ENCODE measurements at places on chromosomes 12 and 14.

DNA sequence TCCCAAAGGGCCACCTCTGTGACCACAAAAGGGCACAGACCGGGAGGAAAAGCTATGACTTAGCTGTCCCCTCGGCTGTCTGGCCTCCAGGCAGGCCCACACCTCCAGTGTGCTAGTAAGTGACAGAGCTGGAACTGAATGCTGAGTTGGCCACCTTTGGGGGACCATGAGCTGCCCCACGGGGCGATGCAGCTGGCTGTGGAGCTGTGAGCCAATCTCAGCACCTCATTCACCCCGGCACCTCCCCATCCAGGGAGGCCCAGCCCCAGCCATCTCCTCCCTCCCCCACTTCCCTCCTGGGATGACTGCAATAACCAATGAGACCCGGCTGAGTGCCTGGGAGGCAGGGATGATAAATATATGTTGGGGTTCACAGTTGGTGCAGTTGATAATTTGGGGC is 12.2 kb upstream of the TESC start:
- H3K27ac ChIP-seq = no peak overlapping the region
- no peaks in the 10 kb centered on the region for H3K4me1 ChIP-seq
- no peaks in the 10 kb centered on the region for H3K36me3 ChIP-seq
- H3K4me3 ChIP-seq = no peak overlapping the region
- no peak for DNase-seq
- H3K27me3 ChIP-seq = peaks cover 6% of the 10 kb centered on the region

- H3K36me3 ChIP-seq = no peaks in the 10 kb centered on the region
- no peaks in the 10 kb centered on the region for H3K4me1 ChIP-seq
- DNase-seq = no peak
- H3K27ac ChIP-seq = no peak overlapping the region
- no peak overlapping the region for H3K4me3 ChIP-seq
- no peaks in the 10 kb centered on the region for H3K27me3 ChIP-seq
Measured at GRCh38 chr14:72779679-72780078, 114.2 kb downstream of the DPF3 start.

DNA sequence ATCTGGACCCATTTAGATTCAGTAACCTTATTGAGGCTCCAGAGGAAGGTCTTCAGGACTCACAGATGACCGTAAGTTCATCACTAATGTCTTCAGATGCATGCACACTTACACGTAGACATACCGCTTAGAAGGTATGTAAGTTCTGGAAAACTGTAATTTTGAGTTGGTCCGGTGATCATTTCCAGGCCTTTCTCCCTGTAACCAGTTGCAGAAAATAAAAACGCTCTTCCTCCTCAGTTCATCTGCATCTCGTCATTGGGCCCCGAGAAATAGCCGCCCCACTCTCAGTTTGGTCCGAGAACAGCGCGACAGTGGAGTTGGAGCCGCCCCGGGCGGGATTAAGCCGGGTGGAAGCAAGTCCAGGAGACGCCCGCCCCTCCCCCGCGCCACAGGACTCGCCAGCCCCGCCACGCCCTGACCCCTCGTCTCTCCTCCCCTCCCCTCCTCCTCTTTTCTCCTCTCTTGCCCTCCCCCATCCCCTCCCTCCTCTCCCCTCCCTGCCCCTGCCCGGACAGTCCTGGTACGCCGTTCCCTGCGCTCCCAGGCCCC is 83.7 kb downstream of the TNFAIP2 start:
- DNase-seq = peak; percentile 78
- H3K36me3 ChIP-seq = no peaks in the 10 kb centered on the region
- H3K4me1 ChIP-seq = no peaks in the 10 kb centered on the region

DNA sequence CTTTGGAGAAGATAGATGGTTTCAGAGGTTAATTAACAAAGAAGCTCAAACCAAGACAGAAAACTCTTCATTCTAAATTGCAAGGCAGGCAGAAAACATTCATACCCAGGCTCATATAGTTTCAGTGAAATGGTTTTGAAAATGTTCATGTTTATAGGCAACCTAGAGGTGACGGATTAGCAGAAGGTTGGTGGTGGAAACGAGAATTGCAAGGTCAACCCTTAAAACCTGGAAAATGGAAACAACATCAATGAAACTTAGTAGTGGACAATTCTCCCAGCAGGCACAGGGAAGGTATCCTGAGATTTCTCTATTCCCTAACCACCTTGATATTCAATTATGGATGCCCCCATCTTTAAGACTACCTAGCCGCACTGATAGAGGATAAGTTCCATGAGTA is 965 bp downstream of the CD163 start:
- no peaks in the 10 kb centered on the region for H3K27me3 ChIP-seq
- H3K36me3 ChIP-seq = no peaks in the 10 kb centered on the region
- H3K4me1 ChIP-seq = no peaks in the 10 kb centered on the region
- no peak overlapping the region for H3K4me3 ChIP-seq
- no peak overlapping the region for H3K27ac ChIP-seq
- no peak for DNase-seq

DNA sequence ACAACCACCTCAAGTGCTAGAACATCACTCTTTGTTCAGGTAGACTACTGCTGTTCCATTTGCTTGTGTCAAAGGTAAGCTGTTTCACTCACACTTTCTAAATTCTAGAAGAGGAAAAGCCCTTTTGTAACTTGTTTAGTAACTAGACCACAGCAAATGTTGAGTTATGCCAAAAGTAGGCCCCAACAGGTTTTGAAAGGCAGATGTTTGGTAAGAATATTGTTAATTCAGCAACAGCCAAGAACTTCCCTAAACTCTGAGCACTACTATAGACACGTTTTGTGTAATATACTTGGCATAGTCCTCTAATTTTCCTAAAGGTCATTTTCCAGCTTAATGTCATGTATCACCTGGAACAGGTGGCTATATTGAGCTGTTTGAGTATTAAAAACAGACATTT is 79.0 kb downstream of the DCAF5 start:
- H3K4me1 ChIP-seq = peaks cover under 1% of the 10 kb centered on the region
- H3K27ac ChIP-seq = no peak overlapping the region
- no peak for DNase-seq
- H3K4me3 ChIP-seq = no peak overlapping the region
- H3K36me3 ChIP-seq = peaks cover 9% of the 10 kb centered on the region
- no peaks in the 10 kb centered on the region for H3K27me3 ChIP-seq

GRCh38 chr12:56241424-56242303 is 11.8 kb downstream of the SLC39A5 start:
- no peak overlapping the region for H3K27ac ChIP-seq
- no peaks in the 10 kb centered on the region for H3K27me3 ChIP-seq
- H3K4me1 ChIP-seq = peaks cover 17% of the 10 kb centered on the region
- H3K36me3 ChIP-seq = peaks cover 94% of the 10 kb centered on the region
- DNase-seq = no peak
